ENCODE measurements at places on chromosomes 5 and 9. TPM values are rescaled to one million over a fixed set of nuclear protein-coding genes. Genes with fewer than 3 reads are reported as not detected.

Gene ANKRD34B
- not detected for total RNA-seq

- no peak for DNase-seq
Measured at GRCh38 chr9:35695943-35696401, 6.2 kb upstream of the TPM2 start.

- DNase-seq: no peak
Measured at GRCh38 chr5:181198106-181198685, 6.8 kb downstream of the TRIM7 start.

DNA sequence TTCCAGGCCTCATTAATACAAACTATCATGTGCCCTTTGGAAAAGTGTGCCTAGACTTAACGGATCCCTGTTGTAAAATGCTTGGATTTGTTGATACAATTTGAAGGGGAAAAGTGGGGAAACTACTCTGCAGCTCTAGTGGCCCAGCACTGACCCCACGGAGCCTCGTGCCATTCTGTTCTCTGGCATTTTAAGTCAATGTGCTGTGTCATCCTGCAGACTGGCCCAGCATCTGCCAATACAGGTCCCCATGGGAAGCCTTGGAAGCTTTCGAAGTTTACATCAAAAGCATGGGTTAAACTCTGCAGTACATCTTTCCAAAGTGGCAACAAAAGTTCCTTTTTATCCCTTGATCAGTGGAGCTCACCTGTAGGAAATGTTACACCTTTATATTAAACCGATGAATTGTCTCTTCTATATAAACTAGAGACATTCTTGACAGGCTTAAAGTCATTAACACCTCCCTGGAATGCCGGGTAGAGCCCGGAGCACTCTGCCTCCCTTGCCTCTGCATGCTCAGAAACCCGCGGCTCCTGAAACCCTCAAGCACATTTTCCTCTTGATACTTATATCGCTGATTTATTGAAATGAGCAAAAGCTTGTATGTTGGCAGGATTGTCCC, 596.0 kb upstream of the ADAMTS16 start:
- DNase-seq: no peak

All from GM12878 (cell line).